Fibroblast of skin of abdomen (primary cell): ENCODE measurements at places on chromosomes 2 and 18.
A peak's percentile ranks its signal among the peaks of the same experiment; 100 is the strongest.

DNA sequence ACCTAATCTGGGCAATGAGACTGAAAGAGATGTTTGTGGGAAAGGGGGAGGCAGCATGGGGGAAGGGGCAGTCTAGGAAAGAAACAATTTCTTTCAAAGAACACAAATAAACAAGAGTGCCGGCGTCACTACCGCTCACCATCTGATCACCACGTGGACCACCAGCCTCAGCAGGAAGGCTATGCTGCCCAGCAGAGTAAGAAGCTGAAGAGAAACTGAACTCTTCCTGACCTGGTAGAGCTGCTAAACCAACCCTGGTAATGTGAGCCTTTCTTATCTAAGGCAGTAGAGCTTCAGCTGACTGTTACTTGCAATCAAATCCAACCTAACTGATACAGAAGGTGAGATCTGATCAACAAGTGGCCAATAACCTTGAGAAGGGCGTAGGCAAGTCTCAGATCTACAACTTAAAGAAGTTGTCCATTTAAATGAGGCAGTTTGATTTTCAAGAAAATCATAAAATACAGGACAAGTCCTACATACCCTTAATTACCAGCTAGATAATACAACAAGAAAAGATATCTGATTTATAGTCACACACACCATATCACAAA, 44.2 kb upstream of the SPTBN1 start:
- DNase-seq = no peak

- DNase-seq = peak; percentile 23
These were observed 1052.8 kb upstream of the NRXN1 start for GRCh38 chr2:52084759-52085158.

GRCh38 chr2:64817453-64817852, 163.7 kb upstream of the SERTAD2 start:
- no peak for DNase-seq

- no peak for DNase-seq
These were observed 333.7 kb downstream of the DYSF start for GRCh38 chr2:71787108-71787415.

DNA sequence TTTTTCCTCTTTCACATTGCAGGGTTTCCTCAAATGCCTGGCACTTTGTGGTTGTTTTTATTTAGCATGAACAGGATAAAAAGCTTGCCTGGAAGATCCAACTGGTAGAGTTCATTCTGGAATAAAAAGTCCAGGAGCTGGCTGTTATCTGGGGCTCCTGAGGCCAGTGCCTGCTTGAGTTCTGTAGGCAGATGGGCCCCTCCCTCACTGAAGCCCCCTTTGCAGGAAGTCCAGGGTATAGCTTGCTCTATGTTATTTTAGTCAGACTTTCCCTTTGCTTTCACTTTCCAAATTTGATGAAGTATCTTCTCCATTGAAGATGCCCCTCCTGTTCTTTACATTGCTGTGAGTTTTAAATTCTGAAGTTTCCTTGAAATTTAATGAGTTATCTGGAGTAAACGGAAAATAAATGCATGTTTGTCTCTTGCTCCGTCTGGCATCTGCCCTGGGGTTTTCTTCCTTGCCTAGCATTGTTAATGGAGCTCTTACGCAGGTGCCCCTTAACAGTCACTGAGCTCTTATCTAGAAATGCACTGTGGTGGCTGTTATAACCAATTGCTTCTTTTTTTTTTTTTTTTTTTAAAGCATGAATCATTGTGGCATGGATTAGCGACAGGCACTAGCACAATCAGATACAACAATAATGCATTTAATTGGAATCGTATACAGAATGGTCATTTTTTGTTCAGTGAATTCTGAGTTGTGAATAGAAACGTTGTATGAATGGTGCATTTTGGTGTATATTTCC, 27.0 kb upstream of the LPIN1 start:
- DNase-seq = no peak

DNA sequence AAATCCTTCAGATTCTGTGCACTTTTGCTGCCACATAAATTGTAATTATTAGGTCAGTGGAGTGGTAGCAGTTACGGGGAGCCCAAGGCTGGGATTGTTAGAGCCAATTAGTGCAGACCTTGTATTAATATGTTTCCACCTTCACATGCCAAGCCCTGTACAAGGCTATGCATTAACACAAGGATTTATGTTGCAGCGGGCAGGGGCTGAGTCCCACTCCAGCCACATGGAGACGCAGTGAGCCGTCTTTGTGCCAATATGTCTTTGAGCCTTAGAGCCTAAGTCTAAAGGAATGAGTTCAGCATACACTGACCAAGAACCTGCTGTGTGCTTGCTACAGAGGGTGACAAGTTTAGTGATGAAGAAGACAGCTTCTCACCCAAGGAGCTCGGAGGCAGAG, 238.2 kb downstream of the TSN start:
- no peak for DNase-seq

DNA sequence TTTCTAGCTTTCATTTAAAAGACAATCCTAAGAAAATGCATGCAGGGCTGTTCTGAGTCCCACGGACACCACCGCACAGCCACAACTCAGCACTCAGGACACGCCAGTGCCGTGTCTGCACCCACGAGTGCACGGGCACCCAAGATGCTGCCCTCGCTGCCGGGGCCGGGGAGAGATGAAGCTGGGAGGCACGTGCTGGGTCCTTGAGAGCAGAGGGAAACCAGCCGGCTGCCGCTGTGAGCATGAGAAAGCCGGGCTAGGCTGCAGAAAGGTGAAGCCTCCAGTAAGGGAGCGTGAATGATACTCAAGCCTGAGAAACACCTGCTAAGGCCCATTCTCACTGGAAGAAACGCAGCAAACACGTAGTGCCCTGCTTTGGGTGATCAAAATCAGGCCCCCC, 4.8 kb downstream of the COPS9 start:
- DNase-seq = no peak

DNA sequence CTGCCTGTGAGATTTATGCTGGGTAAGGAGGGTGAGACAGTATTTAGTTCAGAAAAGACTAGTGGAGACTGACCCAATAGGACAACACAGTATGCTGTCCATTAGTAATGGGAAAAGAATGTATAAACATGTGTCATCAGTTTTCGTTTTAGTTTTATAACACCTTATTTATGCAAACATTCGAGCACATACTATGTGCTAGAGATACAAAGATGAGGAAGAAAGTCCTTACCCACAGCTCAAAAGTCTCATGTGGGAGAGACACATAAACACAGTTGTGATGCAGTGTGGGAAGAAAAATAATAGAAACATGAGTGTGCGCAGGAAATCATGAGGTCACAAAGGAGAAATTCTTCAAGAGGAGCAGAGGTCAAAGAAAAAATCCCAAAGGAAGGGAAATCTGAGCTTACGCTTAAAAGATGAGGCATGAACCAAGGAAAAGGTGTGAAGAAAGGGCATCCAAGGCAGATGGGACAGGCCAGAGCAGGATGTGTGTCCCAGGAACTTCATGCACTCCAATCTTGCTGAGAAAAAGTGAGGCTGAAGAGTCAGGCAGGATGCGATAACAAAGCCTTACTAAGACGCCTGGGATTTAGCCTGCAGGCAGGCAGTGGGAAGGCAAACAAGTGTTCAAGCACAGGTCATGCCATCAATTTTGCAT, 8.1 kb downstream of the METTL21A start:
- DNase-seq = peak; percentile 77

GRCh38 chr2:151338115-151338514, 19.3 kb upstream of the TNFAIP6 start:
- DNase-seq = peak; percentile 16

DNA sequence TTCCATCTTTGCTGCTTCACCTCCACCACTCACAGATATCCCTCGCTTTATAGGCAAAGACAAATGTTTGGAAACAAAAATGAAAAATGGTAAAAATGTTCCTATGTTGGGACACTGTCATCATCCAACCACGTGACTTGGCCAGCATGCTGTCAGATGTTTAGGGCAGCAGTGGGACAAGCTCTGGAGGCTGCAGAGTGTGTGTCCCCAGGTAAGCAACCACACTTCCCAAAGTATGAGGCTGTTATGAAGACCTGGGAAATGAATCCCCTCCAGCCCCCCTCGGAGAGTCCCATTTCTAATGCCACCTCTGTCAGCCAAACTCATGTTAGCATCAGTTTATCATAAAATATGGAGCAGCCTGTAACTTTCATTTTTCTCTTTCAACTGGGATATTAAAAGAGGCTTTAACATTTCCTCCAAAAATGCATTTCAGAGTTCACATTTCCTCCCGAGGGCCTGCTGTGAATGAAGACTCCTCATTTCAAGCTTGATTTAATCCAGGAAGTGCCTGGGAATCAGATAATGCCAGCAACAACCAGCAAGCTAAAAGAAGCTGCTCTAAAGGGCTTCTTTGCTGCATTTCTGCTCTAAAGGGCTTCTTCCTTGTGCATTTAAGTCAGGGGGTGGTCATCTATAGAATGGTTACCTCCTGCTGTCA, 66.2 kb downstream of the APOB start:
- no peak for DNase-seq

GRCh38 chr18:46696702-46697101, 39.7 kb upstream of the LOXHD1 start:
- no peak for DNase-seq

DNA sequence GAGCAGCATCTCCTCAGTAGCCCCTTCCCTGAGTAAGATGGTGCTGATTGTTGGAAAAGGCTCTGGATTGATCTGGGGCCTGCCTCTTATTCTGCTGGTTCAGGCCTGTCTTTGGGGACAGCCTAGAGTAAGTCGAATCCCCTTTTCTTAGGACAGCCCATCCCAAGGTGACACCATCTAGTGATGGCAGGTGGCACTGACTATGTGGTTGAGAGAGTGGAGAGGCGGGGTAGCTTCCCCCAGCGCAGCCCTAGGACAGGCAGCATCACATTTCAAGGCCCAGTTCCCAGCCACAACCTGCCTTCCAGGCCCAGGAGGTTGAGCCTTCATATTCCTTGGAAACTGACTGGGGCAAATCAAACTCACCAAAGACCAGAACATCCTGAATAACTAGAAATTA, 69.1 kb upstream of the B3GNT7 start:
- no peak for DNase-seq

DNA sequence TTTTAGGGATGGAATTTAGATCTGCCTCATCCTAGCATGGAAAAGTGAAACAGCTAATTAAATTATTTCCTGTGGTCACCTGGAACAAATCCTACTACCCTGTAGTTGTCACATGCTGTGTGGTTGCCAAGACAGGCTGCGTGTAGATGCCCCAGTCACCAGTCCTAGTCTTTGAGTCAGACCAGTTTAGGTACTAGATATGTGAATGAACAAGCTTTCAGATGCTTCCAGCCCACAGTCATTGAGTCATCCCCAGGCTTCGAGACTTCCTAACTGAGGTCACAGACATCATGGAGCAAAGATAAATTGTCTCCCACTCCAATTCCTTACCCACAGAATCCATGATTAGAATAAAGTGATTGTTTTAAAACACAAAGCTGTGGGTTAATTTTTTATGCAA, 35.8 kb upstream of the GRB14 start:
- peak; percentile 85 for DNase-seq

DNA sequence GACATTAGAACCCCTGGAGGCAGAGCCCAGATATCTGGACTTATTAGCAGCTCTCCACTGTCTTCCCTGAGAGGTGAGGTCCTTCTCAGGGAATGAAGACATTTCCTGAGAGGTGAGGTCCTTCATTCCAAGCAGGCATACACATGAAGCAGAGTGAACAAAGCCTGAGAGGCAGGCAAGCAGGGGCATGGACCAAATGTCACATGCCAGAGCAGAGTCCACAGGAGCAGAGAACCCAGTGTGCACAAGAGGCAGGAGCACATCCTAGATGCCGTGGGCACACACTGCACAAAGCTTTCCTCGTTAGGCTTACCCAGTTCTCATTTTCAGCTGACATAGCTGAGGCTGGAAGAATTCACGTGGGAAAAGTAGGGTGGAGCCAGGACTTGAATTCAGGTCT, 759.9 kb upstream of the HS6ST1 start:
- no peak for DNase-seq

GRCh38 chr18:74244554-74244953, 47.2 kb downstream of the CYB5A start:
- DNase-seq = no peak

DNA sequence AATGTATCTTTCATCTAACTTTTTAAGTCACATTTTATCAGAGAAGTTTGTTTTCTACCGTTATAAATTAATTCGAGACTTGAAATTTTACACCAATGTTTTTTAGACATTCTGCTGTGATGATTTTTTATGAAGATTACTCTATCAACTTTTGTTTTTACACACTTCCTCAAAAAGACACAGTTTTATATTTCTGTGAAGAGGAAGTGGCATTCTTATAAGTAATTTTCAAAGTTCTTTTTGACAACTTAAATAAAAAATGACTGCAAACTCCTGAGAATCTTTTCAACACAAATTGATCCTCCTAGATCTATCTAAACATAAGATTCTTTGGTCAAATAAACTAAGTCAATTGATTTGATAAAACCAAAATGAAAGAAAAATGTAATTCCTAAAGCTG, 13.7 kb downstream of the ANKRD44 start:
- no peak for DNase-seq

- peak; percentile 71 for DNase-seq
These were observed 33.6 kb upstream of the SERPINE2 start for GRCh38 chr2:224072541-224073188.

- peak; percentile 70 for DNase-seq
These were observed 291.0 kb upstream of the DOK6 start for GRCh38 chr18:69109686-69110085.

- no peak for DNase-seq
These were observed 25.1 kb upstream of the CCL20 start for GRCh38 chr2:227788561-227789018.

GRCh38 chr2:120142528-120143219, 80.5 kb downstream of the TMEM185B start:
- no peak for DNase-seq

- no peak for DNase-seq
These were observed 1376.3 kb upstream of the CELF4 start for GRCh38 chr18:38941711-38942561.

- DNase-seq = peak; percentile 86
These were observed at the start of gene SLC66A2 for GRCh38 chr18:79951545-79952455. SLC66A2 (minus strand) TSS chr18:79951653; CDS start chr18:79950926, 727 bp downstream.

GRCh38 chr18:40738321-40738880, 1216.6 kb upstream of the PIK3C3 start:
- no peak for DNase-seq

- peak; percentile 21 for DNase-seq
These were observed 40.6 kb upstream of the ACYP2 start for GRCh38 chr2:54074606-54075341.

GRCh38 chr2:133362061-133362476, 206.2 kb downstream of the NCKAP5 start:
- peak; percentile 64 for DNase-seq

DNA sequence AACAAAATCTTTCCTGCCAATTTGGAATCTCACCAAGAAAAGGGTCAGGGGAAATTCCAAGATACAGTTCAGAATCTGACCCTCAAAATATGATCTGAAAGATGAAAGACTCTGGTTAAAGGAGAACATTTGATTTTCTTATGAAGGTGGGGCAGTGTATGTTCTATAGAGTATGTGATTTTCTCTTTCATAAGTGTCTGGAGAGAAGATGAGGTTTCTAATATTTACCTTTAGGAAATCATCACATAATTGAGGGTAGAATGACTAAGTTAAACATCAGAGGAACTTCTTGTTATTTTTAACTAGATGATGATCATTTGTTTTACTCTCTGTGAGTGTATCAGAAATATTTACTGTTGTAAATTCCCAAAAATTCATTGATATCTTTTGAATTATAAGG, 27.8 kb upstream of the MBOAT2 start:
- DNase-seq = no peak

- no peak for DNase-seq
These were observed at the start of gene AGXT for GRCh38 chr2:240868286-240869108. AGXT (plus strand) TSS chr2:240868824; CDS start chr2:240868866, 42 bp downstream.
